ENCODE measurements at places on chromosomes 6 and 20.

DNA sequence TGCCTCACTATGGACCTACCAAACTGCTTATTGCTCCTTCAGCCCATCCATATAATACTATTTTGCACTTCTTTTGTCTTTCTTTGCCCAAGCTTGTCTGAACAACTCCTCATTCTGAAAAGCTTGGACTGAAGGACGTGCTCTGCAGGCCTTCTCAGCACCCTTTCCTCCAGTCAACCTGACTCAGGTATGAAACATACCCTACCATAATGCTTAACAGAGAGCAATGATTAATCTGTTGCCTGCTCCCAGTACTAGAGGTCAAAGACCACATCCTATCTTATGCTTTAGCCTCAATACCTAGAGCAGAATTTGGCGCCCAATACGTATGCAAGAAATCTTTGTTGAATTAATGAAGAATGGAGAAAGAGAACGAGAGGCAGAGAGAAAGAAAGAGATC, 55.2 kb downstream of the ATXN1 start:
- DNase-seq, result no peak

DNA sequence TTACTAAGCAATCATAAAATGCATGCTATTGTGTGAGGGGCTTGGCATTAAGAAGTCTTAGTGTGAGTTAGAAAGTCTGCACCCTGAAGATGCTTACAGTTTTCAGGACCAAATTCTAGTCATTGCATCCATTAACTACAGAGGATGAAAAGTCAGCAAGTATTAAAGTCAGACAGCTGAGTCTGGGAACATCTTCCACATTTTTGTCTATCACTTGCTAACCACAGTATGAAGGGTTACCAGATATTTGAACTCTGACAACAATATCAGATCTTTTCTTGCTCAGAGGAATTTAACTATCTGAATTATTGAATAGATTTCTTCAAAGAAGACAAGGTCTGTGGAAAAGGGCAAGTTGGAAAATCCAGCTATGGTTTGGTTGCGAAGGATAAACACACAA, 264.4 kb downstream of the BTBD9 start:
- DNase-seq, result no peak

DNA sequence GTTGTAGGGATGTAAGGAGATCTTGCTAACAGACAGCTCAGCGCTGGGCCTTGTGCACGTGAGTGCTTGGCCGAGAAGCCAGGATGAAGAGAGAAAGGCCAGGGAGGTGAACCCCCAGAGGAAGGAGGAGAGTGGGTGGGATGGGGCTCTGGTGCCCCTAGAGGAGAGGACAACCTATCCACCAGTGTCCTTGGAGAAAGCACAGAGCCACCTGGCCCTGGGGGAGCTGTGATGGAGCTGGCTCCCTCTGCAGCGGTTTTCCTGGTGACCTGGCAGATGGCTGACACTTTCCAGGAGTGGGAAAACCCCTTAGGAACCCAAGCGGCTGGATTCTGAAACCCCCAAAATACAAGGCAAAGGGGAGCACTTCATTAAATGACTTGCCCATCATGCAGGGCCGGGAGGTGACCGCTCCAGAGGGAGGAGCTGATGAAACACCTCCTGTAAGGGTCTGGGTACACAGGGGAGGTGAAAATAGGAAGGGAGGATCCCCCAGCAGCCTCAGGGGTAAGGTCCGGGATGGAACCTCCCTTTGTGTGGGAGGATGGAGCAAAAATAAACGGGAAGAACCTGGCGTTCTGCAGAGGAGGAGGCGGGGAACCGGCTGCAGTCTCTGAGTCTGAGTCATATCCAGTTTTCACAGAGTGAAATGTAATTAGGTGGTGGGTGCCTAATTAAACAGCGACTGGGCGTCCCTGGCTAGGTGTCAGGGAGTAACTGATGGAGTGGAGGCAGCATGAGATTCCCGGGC, 80.4 kb downstream of the SULF2 start:
- no peak for DNase-seq

- DNase-seq, result peak; percentile 30
These were observed 9.4 kb downstream of the TREML2 start for GRCh38 chr6:41191569-41191968.

DNA sequence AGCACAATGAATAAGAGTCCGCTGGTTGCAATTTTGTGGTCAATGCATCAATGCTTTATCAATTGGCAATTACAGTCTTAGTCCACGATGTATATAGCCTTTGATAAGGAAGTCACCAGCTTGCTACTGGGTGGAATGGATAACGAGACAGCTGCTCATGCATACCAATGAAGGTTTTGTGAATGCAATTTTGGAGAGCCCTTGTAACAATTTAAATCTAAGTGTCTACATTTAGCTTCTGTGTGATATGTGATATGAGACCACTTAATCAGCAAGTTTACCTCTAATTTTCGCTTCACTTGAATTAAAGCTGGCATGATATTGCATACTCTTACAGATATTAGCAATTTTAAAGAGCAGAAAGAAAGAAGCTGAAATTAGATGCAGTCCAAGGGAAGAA, 543.9 kb downstream of the RNF144B start:
- DNase-seq, result no peak

DNA sequence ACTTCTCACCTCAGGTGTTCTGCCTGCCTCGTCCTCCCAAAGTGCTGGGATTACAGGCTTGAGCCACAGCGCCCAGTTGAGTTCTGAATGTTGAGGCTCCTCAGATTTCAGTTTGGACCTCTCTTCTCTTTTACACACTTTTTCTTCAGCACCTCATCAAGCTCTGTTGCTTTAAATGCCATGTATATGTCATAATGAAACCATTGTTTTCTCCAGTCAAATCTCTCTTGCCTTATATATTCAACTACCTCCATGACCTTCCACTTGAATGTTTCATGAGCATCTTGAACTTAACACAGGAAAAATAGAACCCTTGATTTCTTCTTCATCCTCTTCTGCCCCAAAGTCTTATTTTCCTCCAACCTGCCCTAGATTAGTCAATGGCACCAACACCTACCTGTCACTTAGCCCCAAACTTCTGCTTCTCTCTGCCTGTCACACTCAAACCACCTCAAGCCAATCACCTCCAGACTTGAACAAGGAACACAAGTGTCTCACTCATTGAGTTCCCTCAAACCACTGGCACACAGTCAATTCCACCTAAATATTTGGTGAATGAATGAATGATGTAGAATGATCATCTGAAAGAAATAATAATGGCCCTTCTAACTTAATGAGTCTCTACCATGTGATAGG, 161.0 kb upstream of the SGK1 start:
- no peak for DNase-seq

DNA sequence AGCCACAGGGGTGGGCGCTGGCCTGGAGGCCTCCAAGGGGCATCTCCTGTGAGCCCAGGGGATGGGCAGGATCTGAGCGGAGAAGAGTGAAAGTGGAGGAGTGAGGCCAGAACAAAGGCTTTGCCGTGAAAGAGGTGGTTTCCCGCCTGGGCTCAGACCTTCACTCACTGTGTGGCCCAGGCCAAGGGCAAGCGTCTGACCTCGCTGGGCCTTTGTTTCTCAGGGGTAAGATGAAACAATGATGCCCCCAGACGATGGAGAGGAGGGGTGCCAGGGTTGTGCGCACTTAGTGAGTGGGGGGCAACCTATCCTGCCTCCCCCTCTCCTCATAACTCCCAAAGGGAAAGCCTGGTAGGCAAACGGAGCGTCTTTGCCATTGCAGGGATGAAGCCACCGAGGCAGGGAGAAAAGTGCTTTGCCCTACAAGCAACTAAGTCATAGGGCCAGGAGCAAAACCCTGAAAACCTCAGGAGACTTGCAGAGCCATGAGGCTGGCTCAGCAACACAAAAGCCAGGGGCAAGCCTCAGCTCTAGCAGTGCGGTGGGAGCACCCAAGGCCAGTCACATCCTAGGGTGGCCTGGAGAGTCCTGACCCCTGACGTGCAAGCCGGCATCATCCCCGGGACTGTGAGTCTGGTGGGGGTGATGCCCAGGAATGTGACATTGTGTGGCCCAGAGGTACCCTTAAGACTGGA, 897 bp upstream of the STMN3 start:
- DNase-seq, result no peak

GRCh38 chr6:7134999-7135745, 27.4 kb downstream of the RREB1 start:
- DNase-seq, result no peak

- DNase-seq, result no peak
These were observed 50.0 kb downstream of the ADAT2 start for GRCh38 chr6:143400258-143401067.

- peak; percentile 11 for DNase-seq
These were observed 38.5 kb downstream of the DLGAP4 start for GRCh38 chr20:36344517-36345132.

DNA sequence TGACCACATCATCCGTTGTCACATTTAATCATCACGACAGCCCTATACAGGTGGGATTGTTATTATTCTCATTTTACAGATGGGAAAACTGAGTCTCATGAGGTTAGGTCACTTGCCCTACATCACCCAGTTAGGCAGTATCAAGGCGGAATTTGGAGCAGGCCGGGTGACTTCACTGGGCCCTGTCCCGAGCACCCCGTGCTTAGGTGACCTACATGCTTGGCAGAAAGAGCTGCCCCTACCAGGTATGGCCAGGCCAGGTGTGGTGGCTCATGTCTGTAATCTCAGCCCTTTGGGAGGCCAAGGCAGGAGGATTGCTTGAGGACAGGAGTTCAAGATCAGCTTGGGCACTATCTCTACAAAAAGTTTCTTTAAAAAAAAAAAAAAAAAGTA, 44.0 kb downstream of the RIN2 start:
- DNase-seq, result no peak

GRCh38 chr6:53691252-53691651, 25.7 kb upstream of the KLHL31 start:
- no peak for DNase-seq

DNA sequence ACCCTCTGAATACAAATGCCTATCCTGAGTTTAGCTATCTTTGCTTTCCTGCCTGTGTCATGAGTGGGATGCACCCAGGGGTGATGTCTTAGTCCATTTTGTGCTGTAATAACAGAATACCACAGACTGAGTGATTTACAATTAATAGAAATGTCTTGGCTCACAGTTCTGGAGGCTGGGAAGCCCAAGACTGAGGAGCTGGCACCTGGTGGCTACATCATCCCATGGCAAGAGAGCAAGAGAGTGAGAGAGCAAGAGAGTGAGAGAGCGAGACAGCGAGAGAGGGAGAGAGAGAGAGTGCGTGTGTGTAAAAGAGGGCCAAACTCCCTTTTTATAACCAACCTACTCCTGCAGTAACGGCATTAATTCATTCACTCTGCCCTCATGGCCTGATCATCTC, 76.8 kb downstream of the PRDM1 start:
- DNase-seq, result no peak

DNA sequence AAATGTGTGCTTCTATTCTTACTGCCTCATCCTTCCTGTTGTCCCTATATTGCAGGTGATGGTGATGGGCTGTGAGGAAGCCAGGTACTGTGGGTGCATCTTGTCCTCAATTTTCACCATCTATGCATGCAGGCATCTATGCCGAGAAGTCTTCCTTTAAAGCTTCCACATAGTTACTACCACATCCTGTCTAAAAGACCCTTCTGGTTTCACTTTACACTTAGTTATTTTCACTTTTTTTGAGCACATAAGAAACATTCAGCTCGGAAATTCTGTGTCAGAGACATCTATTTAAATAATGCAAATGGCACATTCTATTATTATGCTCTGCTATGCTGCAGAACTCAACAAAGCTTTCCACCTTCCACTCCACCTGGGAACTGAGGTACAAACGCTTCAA, 28.2 kb upstream of the FABP7 start:
- no peak for DNase-seq
